ENCODE measurements at places on chromosomes 13 and 19.

- peak; percentile 68 for DNase-seq
Observed at GRCh38 chr13:110138010-110138699, 168.8 kb downstream of the COL4A1 start.

DNA sequence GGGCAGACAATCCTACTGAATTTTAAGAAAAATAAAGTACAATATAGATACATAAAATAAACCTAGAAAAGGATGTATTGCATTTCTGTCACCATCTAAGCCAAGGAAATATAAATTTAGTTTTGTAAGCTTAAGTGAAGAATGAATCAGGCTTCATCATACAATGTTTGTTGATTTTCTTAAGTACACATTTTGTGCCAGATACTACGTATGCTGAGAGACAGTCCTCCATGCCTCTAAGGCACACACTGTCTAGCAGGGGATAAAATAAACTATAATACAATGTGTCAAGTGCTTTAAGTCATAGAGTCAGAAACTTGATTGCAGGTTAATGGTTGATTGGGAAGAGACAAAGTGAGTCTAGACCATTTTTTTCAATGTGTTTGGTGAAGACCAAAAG lies 465.7 kb downstream of the TBC1D4 start:
- no peak for DNase-seq

GRCh38 chr13:87754097-87754496 lies 82.9 kb downstream of the SLITRK5 start:
- no peak for DNase-seq

DNA sequence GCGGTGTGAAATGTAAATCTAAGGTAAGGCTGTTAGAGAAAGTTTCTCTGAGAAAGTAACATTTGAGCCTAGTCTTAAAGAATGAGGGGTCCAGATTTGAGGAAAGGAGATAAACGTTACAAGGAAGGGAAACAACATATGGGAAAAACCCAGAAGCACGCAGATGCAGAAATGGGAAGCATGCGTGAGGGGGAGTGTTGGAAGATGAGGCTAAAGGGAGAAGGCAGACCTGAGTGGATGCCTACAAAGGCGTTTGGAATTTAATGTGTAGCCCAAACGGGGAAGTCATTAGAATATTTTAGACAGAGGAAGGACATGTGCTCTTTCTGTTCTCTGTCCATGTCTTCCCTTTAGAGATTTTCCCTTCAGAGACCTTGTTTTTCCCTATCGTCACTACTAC lies 61.0 kb downstream of the TPT1 start:
- DNase-seq: no peak

DNA sequence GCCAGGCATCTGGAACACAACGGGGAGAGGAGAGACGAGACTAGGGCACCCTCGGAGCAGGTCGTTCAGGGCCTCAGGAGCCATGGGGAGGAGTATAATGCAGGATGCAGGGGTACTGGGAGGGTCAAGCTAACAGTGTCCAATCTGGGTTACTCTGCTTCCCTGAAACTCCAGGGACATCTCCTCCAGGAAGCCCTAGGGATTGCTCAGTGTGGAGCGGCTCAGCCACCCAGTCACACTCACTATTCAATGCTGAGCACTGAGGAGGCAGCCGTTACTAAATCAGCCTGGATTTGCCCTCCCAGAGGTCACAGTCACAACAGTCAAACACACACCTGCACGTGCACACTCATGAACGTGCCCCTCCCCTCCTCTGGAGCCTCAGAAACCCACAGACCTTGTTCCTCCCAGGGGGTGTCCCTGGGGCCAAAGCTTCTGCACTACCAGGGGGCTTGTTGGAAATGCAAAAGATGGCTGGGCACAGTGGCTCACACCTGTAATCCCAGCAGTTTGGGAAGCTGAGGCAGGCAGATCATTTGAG lies 6.9 kb upstream of the FOSB start:
- no peak for DNase-seq

- DNase-seq: no peak
Observed at GRCh38 chr19:13260883-13261653, 110.9 kb downstream of the IER2 start.

All from NCI-H1105 (cell line).